Kidney (tissue), 22 donors: ENCODE measurements at places on chromosomes 7 and 10. TPM values are rescaled to one million over a fixed set of nuclear protein-coding genes. Genes with fewer than 3 reads are reported as not detected.
A peak's percentile ranks its signal among the peaks of the same experiment; 100 is the strongest.

GRCh38 chr10:121481180-121481579 is 117.1 kb downstream of the FGFR2 start:
- no peak overlapping the region for H3K4me3 ChIP-seq
- H3K27ac ChIP-seq, result no peak overlapping the region
- no peaks in the 10 kb centered on the region for H3K4me1 ChIP-seq
- H3K36me3 ChIP-seq, result peaks cover 17% of the 10 kb centered on the region

DNA sequence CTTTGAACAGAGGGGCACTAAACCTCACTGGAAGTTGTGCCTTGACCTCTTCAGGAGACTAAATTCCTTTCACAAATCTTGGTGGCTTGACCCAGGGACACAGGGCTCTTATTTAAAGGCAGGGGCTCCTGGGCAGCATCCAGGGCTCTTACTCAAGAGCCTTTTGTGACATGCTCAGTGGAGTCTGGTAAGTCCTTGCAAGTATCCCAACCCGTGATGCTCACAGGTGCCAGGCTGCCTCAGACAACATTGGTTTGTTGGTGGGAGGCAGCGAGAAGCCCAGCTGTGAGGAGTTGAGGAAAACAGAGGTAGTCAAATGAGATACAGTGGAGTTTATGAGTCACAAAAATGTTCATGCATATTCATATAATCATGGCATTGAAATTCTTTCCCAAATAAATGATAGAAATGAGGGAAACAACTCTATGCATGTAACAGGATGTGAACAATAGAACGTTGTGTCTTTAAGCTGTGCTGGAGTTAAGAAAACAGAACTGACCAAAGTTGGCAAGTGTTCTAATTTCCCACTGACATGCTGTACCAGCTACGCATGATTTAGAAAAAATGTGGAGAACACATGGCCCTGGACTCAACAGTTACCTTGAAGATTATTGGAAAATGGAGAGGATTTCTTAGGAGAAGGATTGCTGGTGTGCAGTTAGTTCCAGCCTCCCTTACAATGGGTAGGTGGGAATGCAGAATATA is 654.5 kb upstream of the COBL start:
- H3K27ac ChIP-seq, result no peak overlapping the region
- H3K36me3 ChIP-seq, result no peaks in the 10 kb centered on the region
- no peak overlapping the region for H3K4me3 ChIP-seq
- no peaks in the 10 kb centered on the region for H3K27me3 ChIP-seq

DNA sequence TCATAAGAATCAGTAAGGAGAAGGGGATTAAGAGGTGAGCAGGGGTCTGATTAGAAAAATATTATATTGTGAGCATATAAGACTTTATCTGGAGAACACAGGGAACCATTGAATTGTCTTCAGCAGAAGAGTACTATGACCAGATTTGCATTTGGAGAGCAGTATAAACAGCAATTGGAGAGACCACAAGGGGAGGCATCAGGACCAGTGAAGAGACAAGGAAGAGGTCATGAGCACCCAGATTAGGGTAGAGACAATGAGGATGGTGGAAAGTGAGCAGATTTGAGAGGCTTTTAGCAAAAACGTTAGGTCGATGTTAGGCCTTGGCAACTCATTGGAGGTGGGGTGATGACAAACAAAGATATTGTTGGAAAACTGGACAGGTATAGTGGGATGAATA is 13.0 kb upstream of the SMIM30 start:
- no peak overlapping the region for H3K4me3 ChIP-seq
- H3K27me3 ChIP-seq, result no peaks in the 10 kb centered on the region
- H3K36me3 ChIP-seq, result no peaks in the 10 kb centered on the region
- no peaks in the 10 kb centered on the region for H3K4me1 ChIP-seq
- H3K27ac ChIP-seq, result no peak overlapping the region
- no peak for DNase-seq

Gene CEP41
- total RNA-seq, result 12.7 TPM

Gene CPA5
- total RNA-seq, result 1.1 TPM

DNA sequence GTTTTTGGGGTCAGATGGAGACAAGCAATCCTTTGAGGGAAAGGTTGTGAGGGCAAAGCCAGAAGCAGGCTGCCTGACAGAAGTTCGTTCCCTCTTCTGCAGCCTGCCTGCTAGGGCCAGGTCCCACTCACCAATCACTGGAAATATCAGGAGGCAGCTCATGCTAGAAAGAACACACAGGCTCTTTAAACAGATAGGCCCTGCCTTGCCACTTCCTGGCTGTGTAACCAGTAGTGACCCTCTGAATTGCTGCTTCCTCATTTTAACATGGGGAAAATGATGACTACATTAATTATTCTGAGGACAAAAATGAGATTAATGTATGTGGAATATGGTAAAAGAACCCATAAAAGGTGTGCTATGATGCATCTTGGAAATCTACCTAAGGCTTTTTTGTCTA is 50.5 kb upstream of the MRLN start:
- no peak for DNase-seq
- H3K4me1 ChIP-seq, result no peaks in the 10 kb centered on the region
- H3K27ac ChIP-seq, result no peak overlapping the region
- H3K4me3 ChIP-seq, result no peak overlapping the region
- peaks cover 26% of the 10 kb centered on the region for H3K36me3 ChIP-seq

DNA sequence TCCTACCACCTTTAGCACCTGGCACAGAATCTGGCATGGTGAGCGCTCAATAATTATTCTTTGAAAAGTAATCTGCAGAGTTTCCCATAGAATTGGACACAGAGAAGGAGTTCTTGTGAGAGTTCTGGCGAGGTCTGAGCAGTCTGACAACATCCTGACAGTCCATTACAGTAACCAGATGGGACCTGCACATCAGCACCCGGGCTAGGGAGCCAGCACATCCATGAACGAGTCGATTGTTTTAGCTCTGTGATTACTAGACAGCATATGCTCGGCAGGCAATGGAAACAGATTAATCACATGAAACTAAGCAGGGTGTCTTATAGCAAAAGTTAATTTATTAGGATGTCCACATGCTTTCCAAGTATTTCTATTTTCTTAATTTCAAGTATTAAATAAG is 96.7 kb downstream of the SEMA3D start:
- H3K4me3 ChIP-seq, result no peak overlapping the region
- no peaks in the 10 kb centered on the region for H3K27me3 ChIP-seq
- no peaks in the 10 kb centered on the region for H3K36me3 ChIP-seq
- peak; percentile 33 for DNase-seq
- no peaks in the 10 kb centered on the region for H3K4me1 ChIP-seq

Gene PIP
- total RNA-seq, result 0.47 TPM

GRCh38 chr10:21754410-21755011 is 220.5 kb downstream of the MLLT10 start:
- peaks cover 15% of the 10 kb centered on the region for H3K36me3 ChIP-seq
- H3K27me3 ChIP-seq, result no peaks in the 10 kb centered on the region
- H3K4me1 ChIP-seq, result no peaks in the 10 kb centered on the region
- no peak overlapping the region for H3K27ac ChIP-seq
- peak; percentile 39 for DNase-seq

Gene PHF14
- total RNA-seq, result 31.7 TPM

DNA sequence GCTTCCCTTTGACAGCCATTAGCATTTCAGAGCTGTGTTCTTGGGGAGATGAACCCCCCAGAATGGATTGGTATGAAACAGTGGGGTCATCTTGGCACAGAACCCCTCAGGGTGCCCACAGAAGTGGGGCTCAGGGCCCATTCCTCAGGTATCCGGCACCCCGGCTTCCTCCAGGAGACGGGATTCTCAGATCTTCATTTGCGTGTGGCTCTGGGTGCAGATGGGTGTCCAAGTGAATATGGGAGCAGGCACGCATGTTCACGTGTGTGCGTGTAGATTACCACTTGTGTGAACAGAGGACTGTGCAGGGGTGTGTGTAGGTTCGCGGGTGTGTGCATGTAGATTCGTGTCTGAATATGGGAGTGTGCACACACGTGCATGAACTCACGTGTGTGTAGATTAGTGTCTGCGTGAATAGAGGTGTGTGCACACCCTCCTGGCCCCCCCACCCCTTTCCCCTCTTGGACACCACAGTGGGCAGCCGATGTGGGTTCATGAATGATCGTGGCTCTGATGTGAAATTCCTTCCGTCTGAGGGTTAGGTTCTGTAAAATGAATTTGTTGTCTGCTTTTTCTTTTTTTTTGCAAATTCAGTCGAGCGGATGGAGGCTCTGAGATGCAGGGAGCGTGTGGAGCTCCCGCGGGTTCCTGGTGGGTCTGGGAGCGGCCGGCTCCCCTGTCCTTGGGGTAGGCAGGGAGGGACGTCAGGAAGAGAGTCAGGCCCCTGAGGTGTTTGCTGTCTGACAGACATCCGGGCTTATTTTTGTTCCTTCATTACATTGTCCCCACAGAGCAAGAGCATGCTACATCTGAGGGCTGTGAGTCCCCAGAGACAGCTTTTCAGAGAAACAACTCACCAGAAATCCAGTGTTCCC is 7.4 kb downstream of the ELFN1 start:
- no peak overlapping the region for H3K27ac ChIP-seq
- H3K4me1 ChIP-seq, result no peaks in the 10 kb centered on the region
- DNase-seq, result peak; percentile 38
- H3K36me3 ChIP-seq, result no peaks in the 10 kb centered on the region
- H3K27me3 ChIP-seq, result no peaks in the 10 kb centered on the region

GRCh38 chr7:76003351-76003750 is 9.0 kb upstream of the TMEM120A start:
- no peaks in the 10 kb centered on the region for H3K27me3 ChIP-seq
- DNase-seq, result peak; percentile 24
- H3K4me1 ChIP-seq, result no peaks in the 10 kb centered on the region
- H3K27ac ChIP-seq, result no peak overlapping the region
- H3K4me3 ChIP-seq, result no peak overlapping the region

GRCh38 chr10:87961314-87961713 is 97.9 kb downstream of the PTEN start:
- H3K4me1 ChIP-seq, result no peaks in the 10 kb centered on the region
- peaks cover 2% of the 10 kb centered on the region for H3K36me3 ChIP-seq
- no peak for DNase-seq
- no peak overlapping the region for H3K27ac ChIP-seq
- no peaks in the 10 kb centered on the region for H3K27me3 ChIP-seq

DNA sequence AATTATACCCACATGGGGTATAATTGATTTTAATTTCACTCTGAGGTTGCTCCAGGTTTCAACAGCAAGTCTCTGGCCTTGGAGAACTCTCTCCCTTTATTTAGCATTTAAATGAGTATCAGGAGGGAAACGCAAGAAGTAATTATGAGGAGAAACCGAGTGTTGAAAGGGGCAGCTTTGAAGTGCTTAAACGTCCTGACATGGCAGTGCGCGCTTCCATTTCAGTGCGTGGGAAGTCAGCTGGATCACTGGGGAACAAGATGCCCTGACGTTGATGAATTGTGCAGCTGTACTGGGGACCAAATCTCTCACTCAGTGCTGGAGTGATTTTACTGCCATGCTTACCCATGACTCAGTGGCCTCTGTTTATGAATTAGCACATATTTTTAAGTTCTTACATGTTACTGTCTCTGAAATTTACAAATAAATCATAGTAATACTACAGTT is 106.0 kb upstream of the PRR15 start:
- no peak overlapping the region for H3K27ac ChIP-seq
- peaks cover 4% of the 10 kb centered on the region for H3K4me1 ChIP-seq
- no peaks in the 10 kb centered on the region for H3K36me3 ChIP-seq
- no peak for DNase-seq
- no peaks in the 10 kb centered on the region for H3K27me3 ChIP-seq

GRCh38 chr7:157228864-157229422 is 90.2 kb downstream of the UBE3C start:
- no peak for DNase-seq
- no peak overlapping the region for H3K27ac ChIP-seq
- H3K4me1 ChIP-seq, result no peaks in the 10 kb centered on the region
- H3K4me3 ChIP-seq, result no peak overlapping the region

Gene MBL2
- total RNA-seq, result not detected

GRCh38 chr7:4747746-4748145 is 27.7 kb upstream of the AP5Z1 start:
- DNase-seq, result peak; percentile 65
- peak overlapping the region; percentile 35 for H3K27ac ChIP-seq
- H3K4me1 ChIP-seq, result peaks cover 29% of the 10 kb centered on the region
- H3K36me3 ChIP-seq, result no peaks in the 10 kb centered on the region

Gene BMPR1A
- total RNA-seq, result 37.4 TPM

Gene NDUFB8
- total RNA-seq, result 162 TPM

GRCh38 chr7:158997110-158997453 is 140.7 kb downstream of the DYNC2I1 start:
- H3K27ac ChIP-seq, result no peak overlapping the region
- H3K4me3 ChIP-seq, result no peak overlapping the region
- H3K36me3 ChIP-seq, result no peaks in the 10 kb centered on the region
- peaks cover 15% of the 10 kb centered on the region for H3K27me3 ChIP-seq
- H3K4me1 ChIP-seq, result no peaks in the 10 kb centered on the region

- peaks cover 3% of the 10 kb centered on the region for H3K27me3 ChIP-seq
- no peaks in the 10 kb centered on the region for H3K36me3 ChIP-seq
- H3K4me3 ChIP-seq, result peak overlapping the region; percentile 77
- peak overlapping the region; percentile 78 for H3K27ac ChIP-seq
Measured at GRCh38 chr7:151631570-151631952, 111.9 kb upstream of the RHEB start.

GRCh38 chr10:113953505-113954272 is 90.0 kb upstream of the ADRB1 start:
- peaks cover 2% of the 10 kb centered on the region for H3K4me1 ChIP-seq
- DNase-seq, result no peak
- H3K27me3 ChIP-seq, result no peaks in the 10 kb centered on the region

DNA sequence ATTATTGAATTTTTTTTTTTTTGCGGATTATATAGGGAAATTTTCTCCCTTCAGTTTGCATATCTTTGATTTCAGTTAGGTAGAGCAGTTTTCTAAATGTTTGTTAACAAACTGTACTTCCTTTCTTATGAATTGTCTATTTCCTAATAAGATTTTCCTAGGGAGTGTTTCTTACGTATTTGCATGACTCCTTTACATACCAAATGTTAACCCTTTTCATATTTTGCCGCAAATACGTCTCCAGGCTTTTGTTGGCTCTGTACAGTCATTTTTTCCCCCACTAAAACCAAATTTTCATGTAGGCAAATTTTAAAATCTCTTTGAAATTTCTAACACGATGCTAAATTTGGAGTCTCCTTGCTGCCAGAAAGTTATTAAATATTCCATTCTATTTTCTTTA is 1.9 kb upstream of the FRAT2 start:
- H3K27me3 ChIP-seq, result no peaks in the 10 kb centered on the region
- no peak for DNase-seq
- no peak overlapping the region for H3K4me3 ChIP-seq
- H3K27ac ChIP-seq, result no peak overlapping the region
- peaks cover 8% of the 10 kb centered on the region for H3K4me1 ChIP-seq
- no peaks in the 10 kb centered on the region for H3K36me3 ChIP-seq

GRCh38 chr10:119761106-119761505 is 35.3 kb downstream of the INPP5F start:
- no peaks in the 10 kb centered on the region for H3K27me3 ChIP-seq
- no peak overlapping the region for H3K4me3 ChIP-seq
- H3K27ac ChIP-seq, result no peak overlapping the region
- no peak for DNase-seq

- H3K4me3 ChIP-seq, result no peak overlapping the region
- no peak for DNase-seq
- H3K4me1 ChIP-seq, result no peaks in the 10 kb centered on the region
- no peaks in the 10 kb centered on the region for H3K36me3 ChIP-seq
Measured at GRCh38 chr10:122168598-122169394, 102.3 kb upstream of the BTBD16 start.

Gene MUC12
- total RNA-seq, result 3.8 TPM

GRCh38 chr10:34890939-34891338 is 75.8 kb upstream of the PARD3 start:
- H3K27ac ChIP-seq, result no peak overlapping the region
- no peaks in the 10 kb centered on the region for H3K27me3 ChIP-seq
- H3K4me3 ChIP-seq, result no peak overlapping the region
- no peaks in the 10 kb centered on the region for H3K36me3 ChIP-seq
- DNase-seq, result peak; percentile 38
